Fibroblast of upper back skin (primary cell): ENCODE measurements at places on chromosomes 16 and 17.
A peak's percentile ranks its signal among the peaks of the same experiment; 100 is the strongest.

- no peak for DNase-seq
Observed at GRCh38 chr17:50558941-50559614, 1.4 kb upstream of the CACNA1G start.

DNA sequence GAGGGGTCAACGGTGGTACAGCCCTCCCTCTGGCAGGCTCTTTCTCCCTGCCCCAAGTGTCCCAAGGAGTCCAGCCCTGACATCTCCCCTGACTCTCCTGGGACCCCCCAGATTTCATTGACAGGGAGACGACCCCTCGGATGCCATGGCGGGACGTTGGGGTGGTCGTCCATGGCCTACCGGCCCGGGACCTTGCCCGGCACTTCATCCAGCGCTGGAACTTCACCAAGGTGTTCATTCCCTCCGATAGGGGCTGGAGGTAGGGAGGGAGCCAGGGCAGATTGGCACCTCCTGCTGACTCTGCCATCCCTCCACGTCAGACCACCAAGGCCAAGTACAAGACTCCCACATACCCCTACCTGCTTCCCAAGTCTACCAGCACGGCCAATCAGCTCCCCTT lies 9.9 kb downstream of the PLD2 start:
- DNase-seq: no peak

DNA sequence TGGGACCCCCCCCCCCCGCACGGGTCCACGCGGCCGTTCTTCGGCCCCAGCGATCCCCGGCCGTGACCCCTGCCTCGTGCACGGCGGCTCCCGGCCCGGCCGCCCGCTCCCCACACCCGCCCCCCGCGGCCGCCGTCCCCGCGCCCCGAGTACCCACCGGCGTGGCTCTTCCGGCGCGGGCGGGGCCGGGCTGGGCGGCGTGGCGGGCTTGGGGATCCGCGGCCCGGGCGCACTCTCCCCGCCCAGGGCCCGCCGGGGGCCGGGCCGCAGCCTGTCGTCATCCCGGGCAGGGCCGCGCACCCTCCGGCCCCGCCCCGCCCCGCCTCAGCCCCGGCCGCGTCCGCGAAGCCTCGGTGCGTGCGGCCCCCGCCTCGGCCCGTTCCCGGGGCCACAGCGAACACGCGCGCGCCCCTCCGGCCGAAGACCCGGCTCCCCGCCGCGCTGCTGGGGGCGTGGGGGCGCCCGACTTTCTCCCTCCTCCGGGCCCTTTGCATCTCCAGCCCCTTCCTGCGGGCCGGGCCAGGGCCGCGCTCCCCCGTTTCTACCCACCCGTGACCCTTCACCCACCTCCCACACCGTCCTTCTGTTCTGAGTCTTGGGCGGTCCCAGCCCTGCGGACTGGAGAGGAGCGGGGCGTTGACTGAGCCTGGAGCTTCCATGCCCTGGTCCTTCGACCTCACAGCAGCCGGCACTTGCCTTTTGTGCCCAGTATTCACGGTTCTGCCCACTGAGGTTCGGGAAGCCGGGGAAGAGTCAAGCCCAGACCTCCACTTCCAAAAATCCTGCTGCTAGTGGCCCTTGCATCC lies 840 bp downstream of the MYO1C start:
- peak; percentile 50 for DNase-seq

- no peak for DNase-seq
Observed at GRCh38 chr16:24854607-24855171, 8.9 kb downstream of the SLC5A11 start.

DNA sequence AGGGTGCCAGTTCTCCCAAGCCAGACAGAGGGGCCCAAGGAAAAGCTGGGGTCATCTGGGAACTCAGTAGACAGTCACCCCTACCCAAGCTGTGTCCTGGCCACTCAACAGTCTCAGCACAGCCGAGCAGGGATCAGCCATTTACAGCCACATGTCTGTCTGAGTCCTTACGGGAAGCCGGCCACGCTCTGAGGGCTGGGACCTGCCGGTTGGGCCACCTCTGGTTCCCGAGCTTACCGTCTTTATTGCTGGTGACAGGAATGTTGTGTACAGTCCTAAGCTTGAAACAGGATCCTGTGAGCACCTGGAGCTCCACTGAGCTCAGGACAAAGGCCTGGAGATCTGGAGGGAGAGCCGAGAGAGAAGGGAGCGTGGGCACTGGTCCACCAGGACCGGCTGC lies 59.8 kb downstream of the TIMM22 start:
- no peak for DNase-seq

DNA sequence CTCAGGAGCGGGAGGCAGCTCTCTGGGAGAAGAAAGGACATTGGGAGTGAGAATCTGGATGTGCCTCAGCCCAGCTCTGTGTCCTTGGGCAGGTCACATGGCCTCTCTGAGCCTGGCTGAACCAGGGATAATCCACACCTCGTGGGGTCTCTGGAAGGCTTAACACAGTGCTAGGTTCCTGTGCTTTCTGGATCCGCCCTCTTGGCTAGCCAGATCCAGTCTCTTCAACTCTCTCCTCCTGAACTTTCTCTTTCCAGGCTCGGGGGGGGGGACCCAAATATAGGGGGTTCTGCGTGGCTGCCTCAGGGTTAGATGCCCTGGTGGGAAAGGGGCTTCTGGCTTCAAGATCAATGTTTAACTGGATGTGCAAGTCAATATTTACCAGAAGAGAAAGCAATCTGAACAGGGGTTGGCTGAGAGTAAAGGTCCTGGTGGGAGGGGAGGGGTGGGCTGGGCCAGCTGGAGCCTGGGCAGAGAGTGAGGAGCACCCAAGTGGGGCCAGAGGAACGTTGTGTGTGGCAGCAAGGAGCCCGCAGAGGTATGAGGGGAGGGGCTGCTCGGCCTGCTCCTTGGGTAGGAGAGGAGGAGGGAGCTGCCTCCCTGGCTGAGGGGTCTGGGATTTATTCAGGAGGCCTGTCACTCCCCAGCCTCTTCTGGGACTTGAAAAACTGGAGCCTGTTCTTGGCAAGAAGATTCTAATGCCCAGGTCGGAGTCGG lies at the start of gene SERPINF2:
SERPINF2 (plus strand) TSS at position 501 of the 717 bp plus-strand sequence. CDS start 2,125 bp downstream, outside the sequence.
- DNase-seq: no peak

DNA sequence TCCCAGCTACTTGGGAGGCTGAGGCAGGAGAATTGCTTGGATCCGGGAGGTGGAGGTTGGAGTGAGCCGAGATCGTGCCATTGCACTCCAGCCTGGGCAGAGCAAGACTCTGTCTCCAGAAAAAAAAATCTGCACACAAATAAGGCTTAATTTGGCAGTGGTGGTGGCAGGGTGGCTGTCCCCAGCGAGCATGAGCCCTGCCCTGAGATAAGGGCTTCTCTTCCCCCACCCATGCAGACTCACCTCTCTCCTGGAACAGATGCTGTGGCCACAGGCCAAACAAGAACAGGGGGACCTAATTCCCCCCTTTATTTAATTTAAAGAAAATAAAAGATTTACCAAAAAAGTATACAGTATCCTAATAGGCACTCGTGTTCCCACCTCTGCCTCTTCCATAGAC lies 157.2 kb downstream of the RAB11FIP4 start:
- no peak for DNase-seq

DNA sequence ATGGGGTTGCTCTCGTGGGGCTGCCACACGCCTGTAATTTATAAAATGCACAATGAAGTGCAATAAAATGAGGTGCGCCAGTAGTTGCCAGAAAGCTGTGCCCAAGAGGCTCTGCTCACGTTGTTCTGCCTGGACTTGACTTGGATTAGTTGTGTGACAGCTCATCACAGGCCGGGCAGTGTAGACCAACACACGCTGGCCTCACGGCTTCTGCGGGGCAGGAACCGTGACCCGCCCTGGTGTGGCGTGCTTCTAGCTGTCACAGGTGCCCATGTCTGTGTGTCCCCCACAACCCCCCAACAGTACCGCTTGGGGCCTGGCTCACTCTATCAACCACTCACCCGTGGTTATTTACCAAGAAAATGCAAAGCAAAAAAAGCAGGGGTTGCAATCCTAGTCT lies 112.2 kb upstream of the ZNF750 start:
- no peak for DNase-seq

DNA sequence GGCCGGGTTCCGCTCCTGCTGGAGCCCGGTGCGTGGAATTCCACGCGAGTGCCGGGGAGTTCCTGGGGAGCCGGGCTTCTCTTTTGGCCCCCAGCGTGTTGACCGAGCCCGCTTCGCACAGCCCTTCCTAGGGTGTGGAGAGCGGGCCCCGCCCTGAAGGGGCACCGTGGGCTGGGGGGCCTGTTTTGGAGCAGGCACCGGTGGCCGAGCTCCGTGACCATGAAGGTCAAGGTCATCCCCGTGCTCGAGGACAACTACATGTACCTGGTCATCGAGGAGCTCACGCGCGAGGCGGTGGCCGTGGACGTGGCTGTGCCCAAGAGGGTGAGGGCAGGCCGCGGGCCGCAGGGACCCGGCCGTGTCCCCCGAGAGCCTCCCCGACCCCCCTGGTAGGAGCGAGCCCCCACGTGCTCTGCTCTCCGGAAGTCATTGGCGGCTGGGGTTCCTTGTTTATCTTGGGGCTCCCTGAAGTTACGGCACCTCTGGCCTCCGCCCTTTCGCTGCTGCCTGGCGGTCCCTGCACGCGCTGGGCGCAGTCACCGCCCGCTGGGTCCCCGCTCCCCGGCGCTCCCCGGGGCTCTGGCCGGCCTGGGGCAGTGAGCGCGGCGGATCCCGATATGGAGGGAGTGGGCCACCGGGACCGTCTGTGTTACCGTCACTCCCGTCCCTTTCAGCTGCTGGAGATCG lies 528 bp downstream of the HAGHL start:
- DNase-seq: no peak

DNA sequence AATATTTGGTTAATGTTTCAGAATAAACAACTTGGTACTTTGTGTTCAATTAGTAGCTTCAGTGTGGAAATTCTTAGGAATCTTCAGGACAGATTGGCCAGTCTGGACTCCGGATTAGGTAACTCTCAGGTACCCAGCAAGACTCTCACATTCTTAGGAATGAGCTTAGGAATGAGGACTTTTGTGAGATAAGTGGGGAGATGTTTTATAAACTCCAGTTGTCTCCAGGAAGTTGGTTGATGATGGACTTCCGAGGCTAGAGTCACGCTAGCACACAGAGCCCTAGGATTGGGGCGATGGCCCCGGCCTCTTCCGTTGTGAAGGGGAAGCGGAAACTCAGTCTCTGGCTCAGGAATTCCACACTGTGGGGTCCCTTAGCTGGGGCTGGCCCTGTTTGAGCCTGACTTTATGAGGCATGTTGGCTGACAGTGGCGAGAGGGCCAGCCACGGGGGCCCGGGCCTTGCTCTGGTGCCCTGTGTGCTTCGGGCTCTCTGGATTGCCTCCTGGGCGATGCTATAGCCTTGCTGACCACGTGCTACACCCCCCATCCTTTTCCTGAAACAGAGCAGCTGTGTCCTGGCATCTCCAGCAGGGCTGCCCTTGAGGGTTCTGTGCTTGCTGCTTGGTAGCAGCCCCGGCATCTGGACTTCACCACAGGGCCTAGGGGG lies 32.4 kb downstream of the RAB11FIP3 start:
- no peak for DNase-seq

DNA sequence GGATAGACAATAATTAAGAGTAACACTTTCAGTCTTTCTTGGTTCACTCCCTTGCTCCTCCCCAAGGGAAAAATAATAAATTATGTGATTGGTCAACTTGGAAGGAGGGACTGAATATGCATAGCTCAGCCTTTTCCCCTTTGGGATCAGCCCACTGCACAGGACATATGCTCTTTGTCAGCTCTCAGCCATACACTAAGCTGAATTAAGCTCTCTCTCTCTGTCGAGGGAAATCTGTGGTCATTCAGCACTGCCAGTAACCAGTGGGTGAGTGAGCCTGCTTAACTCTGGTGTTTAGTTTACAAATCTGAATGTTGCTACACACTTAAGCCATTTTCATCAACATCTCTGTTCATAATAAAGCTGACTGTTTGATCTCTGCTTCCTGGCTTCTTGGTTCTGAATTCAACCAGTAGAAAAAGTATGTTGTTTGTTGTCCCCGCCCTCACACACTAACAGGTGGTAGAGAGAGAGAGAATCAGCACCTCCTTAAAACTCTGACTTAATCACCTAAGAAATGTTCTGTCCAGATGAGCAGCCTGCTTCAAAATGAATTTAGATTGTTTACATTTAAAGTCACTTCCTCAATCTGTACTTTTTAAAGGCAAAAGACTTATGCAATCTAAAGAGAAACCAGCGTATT lies 102.3 kb upstream of the C17orf78 start:
- no peak for DNase-seq

GRCh38 chr17:69575346-69575761 lies 160.9 kb downstream of the MAP2K6 start:
- peak; percentile 91 for DNase-seq

- no peak for DNase-seq
Observed at GRCh38 chr16:76940251-76940650, 250.7 kb upstream of the MON1B start.

- peak; percentile 88 for DNase-seq
Observed at GRCh38 chr16:1408171-1408837, 6.2 kb downstream of the UNKL start.

DNA sequence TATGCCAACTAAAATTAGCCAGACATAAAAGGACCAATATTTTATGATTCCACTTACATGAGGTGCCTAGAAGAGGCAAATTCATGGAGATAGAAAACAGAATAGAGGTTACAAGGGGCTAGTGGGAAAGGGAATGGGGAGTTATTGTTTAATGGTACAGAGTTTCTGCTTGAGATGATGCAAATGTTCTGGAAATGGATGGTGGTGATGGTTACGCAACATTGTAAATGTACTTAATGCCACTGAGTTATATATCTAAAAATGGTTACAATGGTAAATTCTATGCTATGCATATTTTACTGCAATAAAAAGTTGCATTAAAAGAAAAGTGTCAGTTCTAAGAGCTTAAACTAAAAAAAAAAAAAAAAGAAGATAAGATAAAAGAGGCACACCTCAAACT lies 17.9 kb downstream of the MT1X start:
- no peak for DNase-seq

GRCh38 chr17:6476810-6477179 lies 32.5 kb downstream of the PIMREG start:
- no peak for DNase-seq

DNA sequence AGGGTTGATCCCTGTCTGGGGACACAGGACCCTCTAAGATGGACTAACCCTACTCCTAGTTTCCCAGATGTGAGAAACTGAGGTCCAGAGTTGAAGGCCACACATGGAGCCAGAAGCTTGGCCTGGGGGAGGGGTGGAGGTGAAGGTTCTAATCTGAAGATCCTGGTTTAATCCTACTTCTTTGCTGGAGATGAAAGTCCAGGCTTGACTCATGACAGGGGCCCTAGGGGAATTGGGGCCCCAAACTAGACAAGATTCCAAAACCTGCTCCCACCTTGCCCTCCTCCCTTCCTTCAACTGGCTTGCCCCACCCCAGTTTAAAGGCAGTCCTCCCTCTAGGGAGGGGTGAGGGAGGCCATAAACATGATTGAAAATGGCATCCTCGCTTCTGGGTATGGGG lies 21.6 kb downstream of the IGF2BP1 start:
- no peak for DNase-seq
